GM06990 (cell line): ENCODE measurements at places on chromosomes 16 and 17.

- DNase-seq = no peak
Measured at GRCh38 chr16:2761886-2762583, 9.6 kb downstream of the SRRM2 start.

- DNase-seq = no peak
Measured at GRCh38 chr16:72939247-72939646, 108.7 kb downstream of the ZFHX3 start.

GRCh38 chr17:13429201-13429600, 172.5 kb downstream of the HS3ST3A1 start:
- DNase-seq = no peak

- no peak for DNase-seq
Measured at GRCh38 chr16:15055141-15056053, 477 bp downstream of the NTAN1 start.

DNA sequence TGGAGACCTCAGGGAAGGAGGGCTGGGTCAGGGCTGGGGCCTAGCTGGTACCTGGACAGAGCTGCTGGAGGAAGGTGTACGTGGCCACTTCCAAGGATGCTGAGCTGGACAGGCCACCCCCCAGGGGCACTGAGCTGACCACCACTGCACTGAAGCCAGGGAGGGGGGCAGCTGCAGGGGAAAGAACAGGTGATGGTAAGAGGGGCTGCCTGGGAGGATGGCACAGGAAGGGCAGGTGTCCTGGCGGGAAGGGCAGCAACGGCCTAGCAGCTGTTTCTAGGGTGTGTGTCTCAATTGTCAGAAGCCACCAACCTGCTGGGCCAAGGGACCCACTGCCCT, 1.8 kb downstream of the GALK1 start:
- DNase-seq = no peak

DNA sequence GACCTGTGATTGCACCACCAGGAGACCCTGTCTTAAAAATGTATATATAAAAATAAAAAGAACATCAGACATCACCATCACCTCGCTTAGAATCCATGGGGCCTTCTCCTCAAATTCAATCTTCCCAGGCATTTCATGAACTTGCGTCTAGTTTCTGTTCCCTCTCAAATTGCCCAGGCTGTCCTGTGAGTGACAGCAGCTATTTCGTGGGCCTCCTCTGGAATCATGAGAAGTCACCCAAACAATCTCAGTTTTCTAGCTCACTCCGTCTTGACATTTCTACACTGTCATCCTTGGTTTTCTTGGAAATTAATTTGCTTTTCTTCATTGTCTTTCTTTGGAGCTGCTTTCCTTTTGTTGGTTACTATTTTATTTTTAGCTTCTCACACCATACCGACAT, 7.3 kb downstream of the SLC52A1 start:
- DNase-seq = no peak

GRCh38 chr17:82534401-82534812, 14.9 kb downstream of the FOXK2 start:
- DNase-seq = no peak

DNA sequence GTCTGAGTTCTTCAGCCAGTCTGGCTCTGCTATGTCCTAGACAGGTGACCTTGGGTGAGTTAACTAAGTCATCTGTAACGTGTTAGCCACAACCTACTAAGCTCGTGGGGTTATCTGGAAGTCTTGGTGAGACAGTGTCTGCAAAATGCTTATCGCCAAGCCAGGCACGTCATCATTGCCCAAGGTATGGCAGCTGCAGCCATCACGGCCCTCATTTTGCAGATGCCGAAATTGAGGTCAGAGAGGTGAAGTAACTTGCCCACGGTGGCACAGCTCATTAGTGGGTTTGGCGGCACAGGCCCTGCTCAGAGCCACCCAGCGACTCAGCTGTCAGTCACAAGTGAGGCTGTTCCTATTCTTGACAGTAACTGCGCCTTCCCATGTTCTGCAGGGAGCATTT, 79.8 kb downstream of the CMIP start:
- no peak for DNase-seq

DNA sequence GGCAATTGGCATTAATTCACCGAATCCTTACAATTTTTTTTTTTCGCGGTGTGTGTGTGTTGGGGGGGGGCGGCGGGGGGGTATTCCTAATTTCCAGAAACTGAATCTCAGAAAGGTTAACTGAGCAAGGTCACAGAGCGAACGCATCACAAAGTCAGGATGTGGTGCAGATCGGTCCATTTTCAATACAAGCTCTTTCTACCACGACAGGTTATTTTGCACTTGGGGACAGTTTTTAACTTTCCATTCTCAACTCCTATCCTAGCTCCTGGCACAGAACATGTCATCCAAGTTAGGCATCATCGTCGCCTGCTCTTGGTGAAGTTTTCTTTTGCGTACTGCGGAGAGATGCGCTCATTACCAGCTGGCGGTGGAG, 15.4 kb upstream of the ERN1 start:
- no peak for DNase-seq

DNA sequence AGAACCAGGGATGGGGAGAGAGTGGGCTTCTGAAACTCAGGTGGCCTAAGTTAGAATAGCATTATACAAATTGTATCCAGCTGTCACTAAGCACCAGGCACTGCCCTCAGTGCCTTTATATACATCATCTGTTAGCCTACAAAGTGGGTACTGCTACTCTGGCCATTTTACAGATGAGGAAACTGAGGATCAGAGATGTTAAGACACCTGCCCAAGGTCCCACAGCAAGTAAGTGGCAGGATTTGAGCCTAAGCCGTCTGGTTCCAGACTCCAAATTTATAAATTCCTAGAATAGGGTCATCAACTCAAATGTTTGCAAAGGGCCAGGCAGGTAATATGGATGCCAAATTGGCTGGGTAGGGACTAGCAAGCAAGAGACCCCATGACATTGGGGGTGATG, 2.3 kb downstream of the ORAI3 start:
- no peak for DNase-seq

GRCh38 chr17:77534137-77534536, 393.4 kb downstream of the SEC14L1 start:
- no peak for DNase-seq

DNA sequence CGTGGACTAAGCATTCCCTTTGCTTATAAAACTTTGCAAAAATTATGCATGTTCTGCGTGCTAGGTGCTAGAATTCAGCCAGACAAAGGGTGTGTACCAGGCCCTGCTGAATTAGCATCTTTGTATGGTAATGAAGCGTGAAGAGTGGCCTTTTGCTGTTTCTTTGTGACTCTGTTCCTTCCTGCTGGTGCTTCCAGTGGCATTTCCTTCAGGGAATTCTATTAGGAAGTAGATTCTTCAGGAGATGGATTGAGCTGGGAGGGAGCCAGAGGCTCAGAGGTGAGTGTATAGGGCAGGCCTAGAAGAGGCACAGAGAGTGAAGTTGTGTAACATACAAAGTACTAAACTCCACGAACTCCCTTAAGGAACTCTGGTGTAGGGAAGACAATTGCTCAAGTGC, 73.9 kb upstream of the ASIC2 start:
- no peak for DNase-seq

- no peak for DNase-seq
Measured at GRCh38 chr17:5510771-5511170, 24.4 kb downstream of the MIS12 start.

DNA sequence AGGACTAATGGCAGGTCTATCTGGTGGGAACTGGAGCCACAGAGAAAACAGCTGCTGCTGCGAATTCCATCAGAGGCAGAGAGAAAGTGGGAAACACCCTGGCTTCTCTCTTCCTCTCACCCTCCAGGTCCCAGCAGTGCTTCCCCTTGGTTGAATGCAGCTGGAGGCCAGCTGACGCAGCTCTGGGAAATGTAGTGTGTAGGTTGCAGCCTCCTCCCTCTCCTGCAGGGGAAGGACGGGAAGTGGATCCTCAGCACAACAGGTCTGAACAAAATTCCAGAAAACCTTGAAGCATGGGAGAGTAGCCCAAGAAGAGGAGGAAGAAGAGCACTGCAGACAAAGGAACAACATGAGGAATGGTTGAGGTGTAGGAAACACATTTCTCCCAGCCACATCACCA, 67.8 kb upstream of the MMP2 start:
- no peak for DNase-seq

DNA sequence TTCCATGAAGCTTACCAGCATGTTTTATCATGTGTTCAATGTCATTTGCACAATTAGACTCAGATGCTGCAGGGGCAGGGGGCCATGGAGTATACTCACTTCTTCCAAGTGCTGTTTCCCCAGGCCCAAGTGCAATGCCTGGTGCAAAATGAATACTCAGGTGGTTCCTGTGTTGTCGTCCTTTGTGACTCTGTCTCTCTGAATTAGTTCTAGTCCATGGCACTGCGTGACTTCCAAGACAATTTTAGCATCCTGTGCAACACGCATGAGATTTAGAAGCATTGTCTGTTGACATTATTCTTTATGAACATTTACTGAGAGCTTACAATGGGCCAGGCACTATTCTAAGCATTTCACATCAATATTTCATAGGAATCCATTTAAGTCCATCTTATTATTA, 769.7 kb upstream of the RBFOX1 start:
- no peak for DNase-seq

GRCh38 chr17:69744512-69745070, 330.1 kb downstream of the MAP2K6 start:
- no peak for DNase-seq

DNA sequence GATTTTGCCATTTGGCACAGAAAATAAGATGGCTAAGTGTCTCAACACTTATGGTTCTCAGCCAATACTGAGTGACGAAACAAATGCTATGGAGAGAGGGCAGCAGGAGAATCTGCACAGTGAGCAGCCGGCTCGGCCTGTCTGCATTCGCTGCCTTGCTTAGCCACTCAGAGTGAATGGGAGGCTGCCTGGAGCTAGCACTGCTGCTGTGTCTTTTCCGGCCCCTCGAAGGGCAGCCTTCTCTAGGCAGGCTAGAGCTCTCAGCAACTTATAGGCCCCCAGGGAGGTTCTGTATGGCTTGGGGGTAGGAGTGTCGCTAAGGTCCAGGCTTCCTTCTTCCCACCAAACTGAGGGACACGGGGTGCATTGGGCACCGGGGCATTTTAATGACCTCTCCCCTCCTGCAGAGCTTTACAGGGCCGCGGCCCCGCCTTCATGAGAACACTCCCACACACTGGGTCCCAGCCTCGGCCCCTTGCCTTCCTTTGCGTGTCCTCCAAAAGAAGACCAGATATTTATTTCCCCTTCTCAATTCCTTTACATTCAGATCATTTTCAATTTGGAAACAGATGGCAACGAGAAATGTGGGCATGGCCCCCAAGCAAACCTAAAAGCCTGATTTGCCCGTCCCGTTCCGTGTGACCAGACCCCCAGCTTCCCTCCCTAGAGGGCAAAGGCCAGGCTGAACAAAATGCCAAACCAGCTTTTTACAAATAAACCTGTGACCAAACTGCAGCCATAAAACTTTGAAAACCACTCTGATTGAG, 670.9 kb downstream of the TOX3 start:
- DNase-seq = no peak

DNA sequence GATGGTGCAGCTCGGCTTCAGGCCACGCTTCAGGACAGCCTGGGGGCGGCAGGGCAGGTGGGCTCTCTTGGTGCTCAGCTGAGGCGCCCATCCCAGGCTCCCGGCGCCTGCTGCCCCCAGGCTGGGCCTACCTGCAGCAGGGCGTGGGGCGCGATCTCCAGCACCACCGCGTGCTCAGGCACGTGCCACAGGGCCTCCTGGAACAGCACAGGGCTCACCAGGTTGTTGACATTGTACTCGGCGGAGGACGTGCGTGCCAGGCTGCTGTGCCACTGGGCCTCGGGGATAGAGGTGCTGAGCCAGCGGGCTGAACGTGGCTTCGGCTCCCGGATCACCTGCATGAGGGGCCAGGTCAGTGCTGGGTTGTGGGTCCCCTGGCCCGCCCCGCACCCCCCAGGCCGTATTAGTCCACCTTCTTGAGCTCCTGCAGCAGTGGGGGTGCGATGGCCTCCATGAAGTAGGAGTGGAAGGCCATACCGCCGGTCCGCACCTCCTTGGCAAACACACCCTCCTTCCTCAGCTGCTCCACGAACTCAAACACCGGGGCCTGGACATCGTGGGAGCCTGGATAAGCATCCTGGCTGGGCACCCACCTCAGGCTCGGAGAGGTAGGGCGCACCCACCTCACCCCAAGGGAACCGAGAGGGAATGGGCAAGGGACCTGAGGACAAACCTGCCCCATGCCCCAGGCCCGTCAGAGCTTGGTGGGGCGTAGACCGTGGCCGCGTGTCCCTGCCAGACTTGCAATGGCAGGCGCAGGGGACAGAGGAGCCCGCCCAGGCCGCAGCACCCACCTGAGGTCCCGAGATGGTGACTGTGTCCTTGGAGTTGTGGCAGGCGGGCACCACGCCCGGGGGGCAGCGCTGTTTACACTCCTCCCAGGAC, 9.0 kb downstream of the FASN start:
- peak; percentile 17 for DNase-seq

DNA sequence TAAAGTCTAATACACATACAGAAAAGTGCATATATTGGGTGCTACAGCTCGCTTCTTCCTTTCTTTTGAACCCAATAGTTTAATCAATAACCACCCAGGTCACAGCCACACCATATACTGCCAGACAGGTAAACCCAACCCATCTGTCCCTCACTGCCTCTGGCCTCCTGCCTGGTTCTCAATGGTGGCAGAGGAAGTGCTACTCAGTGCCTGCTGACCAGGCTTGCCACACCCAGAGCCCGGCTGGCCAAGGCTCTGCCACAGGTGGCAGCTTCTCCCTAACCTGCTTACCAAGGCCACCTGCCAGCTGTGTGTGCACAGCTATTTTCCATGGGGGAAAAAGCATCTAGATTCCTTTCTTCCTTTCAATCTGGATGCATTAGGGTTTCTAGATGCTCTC, 584 bp downstream of the PMP22 start:
- no peak for DNase-seq

DNA sequence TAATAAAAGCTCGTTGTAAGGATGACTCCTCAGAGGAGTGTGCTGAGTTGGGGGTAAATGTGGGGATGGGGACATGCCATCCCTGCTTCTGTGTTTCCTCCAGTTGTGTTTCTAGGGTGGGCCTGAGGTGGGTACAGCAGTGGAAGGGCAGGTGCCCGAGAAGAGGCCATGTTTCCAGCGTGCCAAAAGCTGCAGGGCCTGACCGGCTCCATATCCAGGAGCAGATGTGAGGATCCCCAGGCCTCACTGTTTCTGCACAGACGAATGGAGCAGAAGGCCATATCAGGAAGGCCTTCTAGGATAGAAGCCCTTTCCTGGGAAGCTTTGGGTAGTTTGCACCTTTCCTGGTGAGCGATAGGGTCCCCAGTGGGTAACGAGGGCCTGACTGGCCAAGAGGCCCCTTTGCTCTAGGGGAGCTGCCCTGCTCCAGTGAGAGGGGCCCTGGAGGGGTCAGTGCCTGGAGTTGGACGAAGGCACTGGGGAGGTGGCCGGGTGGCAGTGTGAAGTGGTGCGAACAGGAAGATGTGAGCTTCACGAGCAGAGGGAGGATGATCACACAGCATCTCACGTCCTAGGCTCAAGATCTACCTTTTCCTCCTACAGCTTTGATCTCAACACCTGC, 62.9 kb downstream of the SHISA6 start:
- no peak for DNase-seq
